ENCODE measurements at places on chromosomes 5 and 9. TPM values are rescaled to one million over a fixed set of nuclear protein-coding genes. Genes with fewer than 3 reads are reported as not detected.

Gene FOXD4L5
- polyA plus RNA-seq: not detected

Gene C5orf63
- 18.9 TPM for polyA plus RNA-seq

Gene ARID3C
- 0.45 TPM for polyA plus RNA-seq

Gene MZB1
- 6.0 TPM for polyA plus RNA-seq

Gene BTNL9
- polyA plus RNA-seq: 8.9 TPM

Gene SPATA31A3
- polyA plus RNA-seq: 5.9 TPM

Gene PLEKHG4B
- 3.2 TPM for polyA plus RNA-seq

Gene PCDHB3
- polyA plus RNA-seq: 1.6 TPM

Gene CRB2
- polyA plus RNA-seq: 3.4 TPM

Gene TRAF1
- polyA plus RNA-seq: 3.9 TPM

Gene FBLL1
- polyA plus RNA-seq: 12.4 TPM

Gene IL33
- polyA plus RNA-seq: 8.7 TPM

Gene SLC25A2
- polyA plus RNA-seq: 15.9 TPM

Gene B4GALT7
- polyA plus RNA-seq: 39.9 TPM

Gene AQP7
- polyA plus RNA-seq: 55.6 TPM

Gene NTNG2
- 3.3 TPM for polyA plus RNA-seq

Gene FAM221B
- 17.1 TPM for polyA plus RNA-seq

Gene ARPC5L
- 111 TPM for polyA plus RNA-seq

Gene IFNK
- not detected for polyA plus RNA-seq

Gene SELENOP
- polyA plus RNA-seq: 156 TPM

Gene GABRB2
- 1.3 TPM for polyA plus RNA-seq

Gene SLC6A19
- polyA plus RNA-seq: 0.28 TPM

Gene ABO
- polyA plus RNA-seq: 10.4 TPM

Gene SCAMP1
- polyA plus RNA-seq: 22.5 TPM

Gene ANKRD18B
- 6.3 TPM for polyA plus RNA-seq

Gene SLC6A7
- polyA plus RNA-seq: not detected

Gene ORM2
- 2.3 TPM for polyA plus RNA-seq

Gene TRIM7
- 0.47 TPM for polyA plus RNA-seq

Gene NR2F1
- polyA plus RNA-seq: 16.9 TPM

Gene SLU7
- 60.1 TPM for polyA plus RNA-seq

Gene PCDHGB5
- polyA plus RNA-seq: 4.5 TPM

Gene PCDHB6
- 6.2 TPM for polyA plus RNA-seq

Gene CNTNAP3B
- polyA plus RNA-seq: 5.9 TPM

Gene TLX3
- polyA plus RNA-seq: 0.21 TPM

Gene F2RL2
- 0.20 TPM for polyA plus RNA-seq

Gene SLC6A18
- not detected for polyA plus RNA-seq

Gene FOXD4L4
- not detected for polyA plus RNA-seq

Gene FEM1C
- 25.9 TPM for polyA plus RNA-seq

Gene TTLL11
- 36.5 TPM for polyA plus RNA-seq

Gene SPINK6
- not detected for polyA plus RNA-seq

Gene HCN1
- 0.20 TPM for polyA plus RNA-seq

Gene UBQLN1
- 86.5 TPM for polyA plus RNA-seq

Gene TBC1D13
- polyA plus RNA-seq: 15.5 TPM

Gene ARHGEF39
- polyA plus RNA-seq: 7.0 TPM

Gene MAST4
- polyA plus RNA-seq: 27.2 TPM

Measured in testis (tissue), 5 donors.